Esophagus muscularis mucosa (tissue), 4 donors: ENCODE measurements at places on chromosomes 5 and 9. TPM values are rescaled to one million over a fixed set of nuclear protein-coding genes. Genes with fewer than 3 reads are reported as not detected.

- DNase-seq: no peak
Measured at GRCh38 chr5:56412601-56413379, 179.7 kb upstream of the ANKRD55 start.

DNA sequence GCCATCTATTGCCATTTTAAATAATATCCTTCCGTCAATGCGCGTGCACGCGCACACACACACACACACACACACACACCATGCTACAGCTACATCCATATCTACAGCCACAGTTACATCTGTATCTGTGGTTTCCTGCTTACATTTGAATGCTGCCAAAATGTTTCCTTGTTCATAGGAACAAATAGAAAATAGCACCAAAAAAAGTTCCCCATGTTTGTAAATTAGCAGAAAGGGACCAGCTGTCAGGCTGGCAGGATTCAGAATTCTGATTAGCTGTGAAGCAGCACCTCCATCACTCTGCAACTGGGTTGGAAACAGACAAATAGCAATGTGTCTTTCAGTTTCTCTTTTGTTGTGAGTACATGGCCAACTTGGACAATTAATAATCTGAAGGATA is 601.5 kb downstream of the IRX1 start:
- DNase-seq: peak; percentile 50

DNA sequence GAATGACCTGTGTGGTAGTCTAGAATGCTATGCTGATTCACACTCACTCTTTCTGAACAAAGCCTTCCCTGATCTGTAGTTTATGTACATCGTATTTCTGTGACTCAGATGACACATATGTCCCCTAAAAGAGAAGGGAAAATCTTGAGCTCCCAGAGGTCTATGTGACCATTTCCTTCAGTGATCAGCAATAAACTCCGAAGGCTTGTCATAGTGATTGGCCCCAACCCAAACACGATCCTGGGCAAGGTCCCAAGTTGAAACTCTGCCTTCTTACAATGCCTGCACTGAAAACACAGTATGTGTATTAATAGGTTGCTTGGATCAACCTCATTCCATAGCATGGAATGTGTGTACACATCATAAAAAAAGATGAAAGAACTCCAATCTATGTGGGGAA is 685.8 kb downstream of the MAT2B start:
- DNase-seq: no peak

- DNase-seq: no peak
Measured at GRCh38 chr5:141747152-141748141, 65.4 kb upstream of the ARAP3 start.

GRCh38 chr9:104374711-104375110 is 129.4 kb upstream of the OR13F1 start:
- DNase-seq: no peak

- DNase-seq: no peak
Measured at GRCh38 chr5:53438486-53439472, 41.6 kb upstream of the FST start.

CARTPT gene
- total RNA-seq: 7.1 TPM

SLCO4C1 gene
- total RNA-seq: 0.17 TPM

DNA sequence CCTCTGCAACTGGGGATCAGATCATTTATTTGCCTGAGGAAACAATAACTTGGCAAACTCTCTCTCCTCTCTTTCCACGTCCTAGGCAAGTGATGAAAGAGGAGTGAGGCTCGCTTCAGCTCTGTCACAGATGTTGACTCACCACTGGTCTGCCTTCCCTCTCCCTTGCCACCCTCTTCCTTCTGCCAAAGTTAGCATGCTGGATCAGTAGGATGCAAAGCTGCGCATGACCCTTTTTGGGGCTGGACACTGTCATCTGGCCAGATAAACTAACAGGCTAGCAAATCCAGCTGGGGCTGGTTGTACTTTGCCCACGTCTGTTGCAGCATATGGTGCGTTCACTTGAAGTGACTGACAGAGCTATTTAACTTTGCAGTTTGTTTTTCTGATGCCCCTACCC is 36.2 kb upstream of the SMARCA2 start:
- DNase-seq: no peak

ARPC5L gene
- total RNA-seq: 28.2 TPM

GRCh38 chr5:152140347-152140746 is 215.7 kb upstream of the GLRA1 start:
- no peak for DNase-seq

DNA sequence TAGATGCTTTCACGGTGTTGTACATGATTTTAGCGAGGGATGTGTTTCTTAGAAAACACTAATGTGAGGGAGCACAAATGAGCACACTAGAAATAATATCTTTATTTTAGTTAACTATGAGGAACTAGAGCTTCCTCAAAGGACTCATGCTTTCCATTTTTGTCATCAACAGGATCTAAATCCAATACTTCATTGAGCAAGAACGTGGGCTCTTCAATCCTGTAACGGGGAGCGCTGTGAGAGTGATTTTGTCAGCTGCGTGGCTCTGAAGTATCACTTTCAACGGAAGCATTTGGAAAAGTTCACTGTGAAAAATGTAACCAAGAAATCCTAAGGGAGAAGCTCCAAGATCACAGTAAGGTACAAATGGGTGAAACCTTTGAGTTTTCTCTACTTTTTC is 93.2 kb downstream of the LIX1 start:
- no peak for DNase-seq

DNA sequence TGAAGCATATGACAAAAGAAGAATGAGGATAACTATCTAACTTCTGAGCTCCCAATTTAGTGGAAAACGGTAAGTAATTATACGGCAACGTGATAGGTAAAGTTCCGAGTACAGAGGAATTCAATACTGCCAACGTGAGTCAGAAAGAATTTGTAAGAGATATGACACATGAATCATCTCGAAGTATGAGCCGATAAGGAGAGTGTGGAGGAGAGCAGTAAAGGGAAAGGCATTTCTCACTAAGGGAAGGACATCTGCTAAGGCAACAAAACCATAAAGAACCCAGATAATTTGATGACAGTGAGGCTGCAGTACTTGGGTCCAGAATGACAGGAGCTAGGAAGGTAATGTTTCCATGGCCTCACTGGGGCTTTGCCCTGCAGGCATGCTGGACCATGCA is 11.0 kb downstream of the MPDZ start:
- no peak for DNase-seq

DNA sequence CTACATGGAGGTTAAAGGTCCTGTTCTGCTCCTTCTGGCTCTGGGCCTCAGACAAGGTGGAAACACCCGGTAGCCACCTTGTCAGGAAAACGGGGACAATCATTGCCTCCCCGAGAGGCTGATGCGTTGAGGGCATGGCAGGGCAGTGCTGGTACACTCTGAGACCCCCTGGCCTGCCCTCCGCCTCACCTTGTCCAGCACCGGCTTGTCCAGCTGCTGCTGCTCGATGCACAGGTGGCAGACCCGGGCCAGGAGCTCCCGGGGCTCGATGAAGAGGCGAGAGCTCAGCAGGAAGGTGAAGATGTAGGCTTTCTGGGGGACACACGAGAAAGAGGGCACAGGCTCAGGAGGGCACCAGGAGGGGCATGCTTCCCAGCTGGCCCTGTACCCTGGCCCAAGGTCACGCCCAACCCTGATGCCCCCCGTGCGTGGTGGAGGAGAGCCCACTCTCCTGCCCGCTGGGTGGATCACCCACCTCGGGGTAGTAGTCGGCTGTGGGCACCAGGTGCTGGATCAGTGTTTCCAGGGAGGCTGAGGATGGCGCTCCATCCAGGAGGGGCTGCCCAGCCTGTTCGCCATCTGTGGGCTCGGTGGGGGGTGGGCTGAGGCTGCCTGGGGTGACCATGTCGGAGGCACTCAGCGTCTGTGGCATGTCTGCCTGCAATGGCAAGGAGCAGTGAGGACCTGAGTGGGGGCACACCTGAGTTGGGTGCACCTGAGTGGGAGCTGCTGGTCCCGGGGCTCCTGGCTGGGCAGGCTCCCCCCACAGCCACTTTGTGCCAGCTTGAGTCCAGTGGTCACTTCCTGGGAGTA is 66.0 kb upstream of the RNF130 start:
- peak; percentile 75 for DNase-seq

NUTM2F gene
- not detected for total RNA-seq

DNA sequence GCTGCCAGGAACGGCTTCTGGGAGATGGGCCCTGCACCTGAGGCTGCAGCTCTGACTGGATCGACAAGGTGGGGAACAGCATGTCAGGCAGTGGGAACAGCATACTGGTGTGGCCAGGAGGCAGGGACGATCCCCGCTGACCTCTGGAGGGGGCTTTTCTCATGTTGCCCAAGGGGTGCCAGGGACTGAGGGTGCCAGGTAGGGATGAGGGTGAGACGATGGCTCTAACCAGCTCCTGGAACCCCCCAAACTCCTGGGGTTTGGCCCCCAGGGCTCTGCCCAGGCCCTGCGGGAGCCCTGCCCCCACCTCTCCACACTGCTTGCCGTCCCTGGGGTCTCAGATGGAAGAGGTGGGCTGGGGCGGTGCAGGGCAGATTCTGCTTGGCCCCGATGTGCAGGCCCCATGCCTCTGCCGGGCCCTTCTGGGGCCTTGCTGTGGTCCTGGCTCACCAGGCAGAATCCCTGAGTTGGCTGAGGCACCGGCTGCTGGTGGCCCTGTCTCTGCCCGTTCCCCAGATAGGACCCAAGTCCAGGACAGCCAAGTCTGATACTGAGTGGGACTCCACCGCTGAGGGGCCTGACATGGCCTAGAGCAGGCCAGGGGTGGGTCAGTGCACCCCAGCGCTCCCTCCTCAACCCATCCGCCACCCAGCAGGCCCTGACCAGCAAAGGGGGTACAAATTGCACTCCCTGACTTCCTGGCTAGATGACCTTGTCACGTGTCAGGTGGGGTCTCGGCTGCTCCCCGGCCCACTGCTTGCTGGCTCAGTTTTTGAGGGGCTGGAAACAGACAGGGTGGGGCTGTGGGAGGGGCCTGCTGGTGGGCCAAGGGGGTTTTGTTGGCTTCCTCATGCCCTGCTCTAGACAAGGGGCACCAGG is 28.4 kb upstream of the RNF130 start:
- no peak for DNase-seq

KIAA1958 gene
- total RNA-seq: 2.2 TPM

PLPPR1 gene
- total RNA-seq: 0.29 TPM

TLX3 gene
- not detected for total RNA-seq

DNA sequence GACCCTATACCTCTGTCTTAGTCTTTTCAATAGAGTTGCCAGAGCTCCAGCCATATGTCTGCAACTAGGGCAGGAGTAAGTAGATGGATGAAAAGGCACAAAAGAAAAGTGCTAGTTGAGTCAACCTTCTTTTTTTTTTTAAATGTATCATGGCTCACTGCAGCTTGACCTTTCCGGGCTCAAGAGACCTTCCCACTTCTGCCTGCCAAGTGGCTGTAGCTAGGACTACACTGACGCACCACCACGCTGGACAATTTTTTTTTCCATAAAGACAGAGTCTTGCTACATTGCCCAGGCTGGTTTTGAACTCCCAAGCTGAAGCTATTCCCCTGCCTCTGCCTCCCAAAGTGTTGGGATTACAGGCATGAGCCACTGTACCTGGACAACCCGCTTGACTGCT is 27.3 kb downstream of the FOXE1 start:
- DNase-seq: no peak

AHRR gene
- total RNA-seq: 0.33 TPM

DNA sequence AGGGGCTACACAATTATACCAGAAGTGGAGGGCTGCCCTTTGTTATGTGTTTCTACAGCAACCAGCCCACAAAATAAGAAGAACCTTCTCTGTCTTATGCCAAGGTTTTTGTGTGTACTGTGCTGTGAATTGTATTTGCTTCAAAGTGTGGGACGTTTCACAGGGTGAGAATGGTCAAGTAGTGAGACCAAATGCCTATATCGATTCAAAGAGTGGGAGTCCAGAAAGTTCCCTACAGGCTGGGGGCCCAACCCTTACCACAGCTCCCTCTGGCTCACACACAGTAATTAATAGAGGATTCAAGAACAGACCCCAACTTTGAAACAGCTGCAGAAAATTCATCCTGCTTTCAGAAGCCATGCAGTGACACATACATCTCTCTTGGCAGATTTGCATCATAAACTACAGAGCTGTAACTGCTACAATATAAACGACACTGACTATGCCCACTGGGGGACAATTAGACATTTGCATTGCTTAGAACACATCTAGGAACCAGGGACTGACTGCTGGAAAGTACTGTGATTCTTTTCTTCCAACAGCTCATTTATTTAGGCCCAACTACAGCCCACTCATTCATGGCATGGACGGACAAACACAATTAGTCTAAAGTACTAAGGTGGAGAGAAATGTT is 12.8 kb downstream of the ENC1 start:
- DNase-seq: no peak

PSMD5 gene
- total RNA-seq: 28.0 TPM

TAS2R1 gene
- not detected for total RNA-seq

GRCh38 chr9:127122176-127123063 is at the start of gene ANGPTL2:
TSS of gene ANGPTL2 (minus strand) at chr9:127122635. CDS start at chr9:127108731, 13,904 bp downstream.
- DNase-seq: peak; percentile 95

DNA sequence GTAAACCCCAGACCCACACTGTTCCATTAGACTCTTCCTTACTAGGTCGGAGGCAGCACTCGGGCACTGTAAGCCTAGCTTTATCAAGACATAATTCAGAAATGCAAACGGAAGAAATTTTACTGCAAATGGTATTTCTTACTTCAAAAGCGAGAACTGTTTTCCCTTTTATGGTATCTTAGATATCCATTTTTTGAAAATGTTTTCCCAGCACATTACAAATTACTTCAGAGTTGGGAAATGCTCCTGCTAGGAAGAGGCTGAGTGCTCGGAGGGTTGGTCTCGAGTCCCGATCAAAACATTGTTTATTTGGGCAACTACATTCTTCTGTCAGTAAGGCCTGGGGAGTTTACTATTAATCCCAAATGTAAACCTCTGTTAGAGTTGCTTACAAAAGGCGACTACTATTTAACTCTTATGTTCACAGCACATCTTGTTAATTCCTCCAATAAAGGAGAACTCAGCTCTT is 332.9 kb downstream of the CWC27 start:
- DNase-seq: no peak

LRRC19 gene
- not detected for total RNA-seq

RIMOC1 gene
- 24.5 TPM for total RNA-seq

TAF11L5 gene
- total RNA-seq: not detected
